ENCODE measurements at places on chromosomes 3 and 15.
A peak's percentile ranks its signal among the peaks of the same experiment; 100 is the strongest.

- DNase-seq = no peak
Measured at GRCh38 chr3:189950258-189950657, 170.4 kb downstream of the P3H2 start.

GRCh38 chr15:33638453-33638852 lies 327.7 kb downstream of the RYR3 start:
- no peak for DNase-seq

- no peak for DNase-seq
Measured at GRCh38 chr15:29569533-29570092, 252.7 kb downstream of the TJP1 start.

- DNase-seq = no peak
Measured at GRCh38 chr3:65978116-65978515, 60.6 kb downstream of the MAGI1 start.

DNA sequence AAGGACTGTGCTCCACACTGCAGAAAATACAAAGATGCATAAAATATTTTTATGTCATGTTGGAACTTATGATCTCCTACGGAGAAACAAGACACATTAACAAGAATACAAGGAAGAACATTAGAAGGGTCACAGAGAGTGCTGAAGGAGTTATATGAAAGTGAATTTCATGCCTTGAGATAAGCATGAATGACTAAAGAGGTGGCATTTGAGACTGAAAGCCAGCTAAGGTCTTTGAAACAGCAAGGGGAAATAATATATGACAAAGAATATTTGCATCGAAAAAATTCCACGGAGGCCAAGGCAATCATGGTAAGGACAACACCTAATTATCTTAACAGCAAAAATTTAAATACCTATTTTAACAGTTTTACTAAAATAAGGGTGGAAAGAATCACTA lies 12.5 kb downstream of the GSK3B start:
- no peak for DNase-seq

GRCh38 chr3:167109746-167110145 lies 270.4 kb downstream of the ZBBX start:
- DNase-seq = no peak

- no peak for DNase-seq
Measured at GRCh38 chr3:152271501-152272236, 2.9 kb downstream of the MBNL1 start.

- peak; percentile 48 for DNase-seq
Measured at GRCh38 chr15:66842710-66843441, 140.8 kb downstream of the SMAD6 start.

DNA sequence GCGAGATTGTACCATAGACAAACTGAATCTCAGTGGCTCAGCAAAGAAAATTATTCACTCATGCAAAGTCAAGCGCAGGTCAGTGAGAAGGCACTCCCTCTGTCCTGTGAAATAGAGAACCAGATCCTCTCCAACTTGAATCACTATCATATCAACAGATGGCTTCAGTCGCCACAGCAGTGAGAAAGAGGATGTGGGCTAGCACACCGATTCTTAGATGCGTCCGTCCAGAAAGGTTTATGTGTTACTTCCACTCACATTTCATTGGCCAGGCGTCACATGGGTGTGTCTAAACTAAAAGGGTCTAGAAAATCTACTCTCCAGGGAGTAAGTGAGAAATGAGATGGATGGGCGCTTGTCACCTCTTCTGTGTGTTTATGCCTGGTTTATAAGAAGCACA lies 141.6 kb upstream of the KBTBD8 start:
- no peak for DNase-seq

DNA sequence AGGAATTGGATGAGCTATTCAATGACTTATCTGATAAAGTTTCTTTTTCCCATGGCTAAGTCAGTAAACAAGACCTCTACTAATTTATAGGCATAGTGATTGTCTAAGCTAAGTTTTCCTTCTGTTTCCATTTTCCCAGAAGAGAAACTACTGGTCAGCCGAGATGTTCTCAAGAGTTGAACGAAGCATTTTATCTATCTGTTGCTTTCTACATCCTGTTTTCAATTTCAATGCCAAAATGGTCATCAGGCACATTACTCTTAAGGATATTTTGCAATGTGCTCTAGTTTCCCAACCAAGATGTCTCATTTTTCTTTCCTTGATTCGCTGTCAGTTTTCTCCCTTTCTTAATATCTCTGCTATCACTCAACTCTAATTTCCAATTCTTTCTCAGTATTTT lies 228.7 kb downstream of the MBNL1 start:
- DNase-seq = no peak

DNA sequence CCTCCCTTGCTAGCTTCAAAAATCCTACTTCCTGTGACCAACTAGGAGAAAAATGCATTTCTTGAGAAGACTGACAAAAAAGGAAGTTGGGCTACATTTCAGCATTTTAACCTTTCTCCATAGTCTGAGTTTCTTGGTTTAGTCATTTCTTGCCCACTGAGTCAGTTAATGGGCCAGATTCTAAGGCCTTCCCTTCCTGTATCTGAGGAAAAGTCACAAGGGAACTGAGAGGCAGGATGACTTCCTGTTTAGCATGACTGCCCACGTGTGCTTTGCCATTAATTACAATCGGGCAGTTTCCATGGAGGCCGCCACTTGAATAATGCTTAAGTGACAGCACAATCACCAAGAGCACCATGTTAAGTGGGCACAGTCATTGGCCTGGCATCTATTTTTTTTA lies 794.4 kb upstream of the LMCD1 start:
- DNase-seq = no peak

- no peak for DNase-seq
Measured at GRCh38 chr3:146550743-146551510, 6.5 kb upstream of the PLSCR1 start.

DNA sequence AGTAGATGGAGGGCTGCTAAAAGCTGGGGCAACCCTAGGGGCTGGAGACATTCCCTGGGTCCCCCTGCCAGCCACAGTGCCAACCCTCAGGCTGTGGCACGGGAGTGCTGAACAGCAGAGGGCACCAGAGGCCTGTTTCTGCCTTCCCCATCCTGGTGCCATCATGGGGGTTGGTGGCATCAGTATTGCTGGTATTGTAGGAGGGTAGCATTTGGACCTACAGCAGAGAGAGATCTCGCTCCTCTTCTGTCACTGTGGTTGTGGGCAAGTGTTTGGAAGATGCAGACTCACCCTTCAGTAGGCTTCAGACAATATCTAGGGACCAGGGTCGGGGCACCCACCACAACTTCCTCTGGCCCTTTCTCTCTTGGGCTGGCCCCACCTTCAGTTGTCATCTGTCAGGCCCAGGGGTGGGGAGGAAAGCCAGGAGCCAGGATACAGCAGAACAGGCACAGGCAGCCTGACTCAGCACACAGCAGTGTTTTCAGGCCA lies 123.5 kb downstream of the RPLP1 start:
- DNase-seq = peak; percentile 39

GRCh38 chr3:170584585-170585007 lies 1.3 kb downstream of the SLC7A14 start:
- DNase-seq = no peak

- DNase-seq = no peak
Measured at GRCh38 chr15:91941871-91942658, 88.6 kb downstream of the SLCO3A1 start.

DNA sequence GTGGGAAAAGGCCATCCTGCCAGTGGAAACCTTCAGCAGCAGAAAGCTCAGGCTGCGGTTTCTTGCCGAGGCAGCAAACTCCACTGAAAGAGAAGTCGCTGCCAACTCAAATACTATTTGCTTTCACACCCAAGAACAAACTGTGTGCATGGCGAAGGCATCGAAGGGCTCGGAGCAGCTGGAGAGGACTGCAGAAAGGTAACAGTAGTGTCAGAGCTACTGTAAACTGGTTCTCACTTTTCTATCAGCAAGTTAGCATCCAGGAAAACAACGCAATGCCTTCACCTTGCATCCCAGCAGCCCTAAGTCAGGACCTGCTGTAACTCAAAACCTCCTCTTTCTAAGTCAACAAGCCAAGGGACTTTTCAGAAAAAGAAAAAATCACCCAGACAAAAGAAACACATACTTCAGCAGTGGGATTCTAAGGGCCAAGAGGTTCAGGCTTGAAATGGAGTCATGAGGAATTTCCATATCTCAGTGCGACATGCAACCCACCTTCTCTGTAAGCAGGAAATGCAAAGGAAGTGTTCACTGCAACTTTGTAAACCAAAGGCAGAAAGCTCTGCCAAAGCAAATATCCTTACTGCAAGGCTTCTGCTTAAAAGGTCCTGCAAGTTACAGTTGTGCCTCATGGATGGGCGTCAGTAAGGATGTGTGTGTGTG lies 193.5 kb downstream of the FOXP1 start:
- no peak for DNase-seq

DNA sequence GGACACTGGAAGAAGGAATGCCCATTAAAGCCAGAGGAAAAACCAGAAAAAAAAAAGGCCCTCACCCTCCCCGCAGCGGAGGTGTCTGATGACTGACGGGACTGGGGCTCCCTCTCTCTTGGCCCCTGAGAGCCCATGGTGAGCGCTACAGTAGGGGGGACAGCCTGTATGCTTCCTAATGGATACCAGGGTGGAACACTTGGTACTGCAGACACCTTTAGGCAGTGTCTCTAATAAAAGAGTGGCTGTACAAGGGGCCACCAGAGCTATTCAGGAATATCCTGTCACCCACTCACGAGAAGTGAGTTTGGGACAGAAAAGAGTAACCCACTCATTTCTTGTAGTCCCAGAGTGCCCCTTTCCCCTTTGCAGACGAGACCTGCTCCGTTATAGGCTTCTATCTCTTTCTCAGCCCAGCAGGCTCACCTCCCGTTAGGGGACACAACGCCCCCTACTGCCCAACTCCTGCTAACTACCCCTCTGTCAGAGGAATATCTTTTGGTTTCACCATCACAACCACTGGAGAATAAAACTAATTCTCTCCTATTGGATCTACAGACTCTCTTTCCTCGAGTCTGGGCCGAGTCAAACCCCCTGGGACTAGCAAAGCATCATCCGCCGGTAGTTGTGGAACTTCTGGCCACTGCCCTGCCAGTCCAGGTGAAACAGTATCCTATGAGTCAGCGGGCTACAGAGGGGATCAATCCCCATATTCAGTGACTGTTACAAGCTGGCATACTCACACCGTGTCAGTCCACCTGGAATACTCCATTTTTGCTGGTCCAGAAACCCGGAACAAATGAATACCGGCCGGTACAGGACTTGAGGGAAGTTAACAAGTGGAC lies 40.8 kb downstream of the ZBTB11 start:
- DNase-seq = peak; percentile 6

- DNase-seq = no peak
Measured at GRCh38 chr3:108546692-108547091, 36.3 kb upstream of the MYH15 start.

GRCh38 chr3:122957707-122958689 lies 69.6 kb downstream of the SEMA5B start:
- DNase-seq = no peak

DNA sequence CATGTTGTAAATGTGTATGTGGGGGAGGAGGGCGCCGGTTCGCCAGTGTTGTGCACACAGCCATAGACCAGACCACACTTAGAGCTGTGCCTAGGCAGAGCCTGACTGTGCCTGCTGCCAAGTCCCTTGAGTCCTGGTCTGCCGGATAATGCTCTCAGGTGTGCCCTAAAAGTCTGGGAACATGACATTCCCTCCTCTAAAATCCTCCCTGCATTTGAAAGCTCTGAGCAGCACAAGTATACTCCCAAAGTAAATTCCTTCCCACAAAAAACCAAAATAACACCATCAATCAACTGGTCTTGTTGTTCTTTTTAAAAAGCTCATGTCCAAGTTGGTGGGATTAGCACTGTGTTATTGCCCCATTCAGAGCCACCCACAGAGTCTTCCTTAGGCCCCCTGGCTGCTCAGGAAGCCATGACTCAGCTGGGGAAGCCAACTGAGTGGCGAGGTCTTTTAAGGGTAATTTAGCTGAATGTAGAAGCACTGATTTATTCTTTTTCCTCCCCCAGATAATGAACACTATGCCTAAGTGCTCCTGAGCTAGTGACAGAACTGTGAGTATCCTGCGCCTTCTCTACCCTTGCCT lies 147.8 kb upstream of the MCTP2 start:
- no peak for DNase-seq

DNA sequence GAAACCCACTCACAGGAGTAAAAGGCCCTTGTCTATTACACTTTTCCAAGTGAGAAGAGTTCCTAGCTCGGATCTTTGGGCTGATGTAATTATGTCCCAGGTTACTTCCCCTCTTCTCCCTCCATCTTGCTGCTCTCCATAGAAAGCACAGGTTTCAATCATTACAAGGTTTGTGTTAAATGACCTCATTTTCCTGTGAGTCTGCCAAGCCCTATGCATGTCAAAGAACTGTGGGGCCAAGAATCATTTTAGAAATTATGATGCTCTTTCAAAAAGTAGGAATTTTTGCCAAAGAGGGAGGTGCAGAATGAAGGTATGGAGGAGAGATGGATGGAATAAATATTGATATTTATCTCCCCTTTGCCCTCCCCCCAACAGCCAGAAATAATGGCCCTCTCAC lies 129.3 kb upstream of the TPM1 start:
- no peak for DNase-seq

GRCh38 chr3:148332509-148332908 lies 365.2 kb upstream of the AGTR1 start:
- DNase-seq = no peak

DNA sequence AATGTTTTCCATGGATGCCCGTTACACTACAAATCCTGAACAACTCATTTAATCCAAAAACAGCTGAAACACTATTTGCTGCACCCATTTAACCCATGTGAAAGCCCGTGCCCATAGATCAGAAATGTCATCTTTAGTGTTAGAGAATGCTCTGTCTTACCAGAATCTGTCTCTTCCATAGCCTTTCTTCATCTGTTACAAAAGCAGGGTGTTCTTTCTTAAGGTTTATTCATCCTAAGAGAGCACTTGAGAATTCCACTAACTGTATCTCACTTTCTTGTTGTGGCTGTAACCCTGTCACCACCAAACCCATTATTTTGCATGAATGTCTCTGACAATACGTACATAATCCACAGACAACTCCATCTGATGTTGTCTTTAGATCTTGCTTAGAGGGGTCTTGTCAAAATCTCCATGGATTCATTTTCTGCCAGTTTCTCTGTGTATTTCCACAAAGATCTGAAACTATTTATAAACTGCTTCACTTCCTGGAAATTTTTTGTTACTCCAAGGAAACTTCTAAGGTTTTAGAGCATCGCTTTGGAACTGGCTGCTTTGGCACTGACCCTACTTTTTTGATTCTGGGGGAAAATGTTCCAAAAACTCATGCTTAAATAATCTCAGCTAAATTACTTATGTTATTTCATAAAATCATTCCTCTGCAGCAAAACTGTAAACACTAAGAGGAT lies 167.8 kb upstream of the CCDC54 start:
- DNase-seq = no peak
